ENCODE measurements at places on chromosomes 16 and 17.

DNA sequence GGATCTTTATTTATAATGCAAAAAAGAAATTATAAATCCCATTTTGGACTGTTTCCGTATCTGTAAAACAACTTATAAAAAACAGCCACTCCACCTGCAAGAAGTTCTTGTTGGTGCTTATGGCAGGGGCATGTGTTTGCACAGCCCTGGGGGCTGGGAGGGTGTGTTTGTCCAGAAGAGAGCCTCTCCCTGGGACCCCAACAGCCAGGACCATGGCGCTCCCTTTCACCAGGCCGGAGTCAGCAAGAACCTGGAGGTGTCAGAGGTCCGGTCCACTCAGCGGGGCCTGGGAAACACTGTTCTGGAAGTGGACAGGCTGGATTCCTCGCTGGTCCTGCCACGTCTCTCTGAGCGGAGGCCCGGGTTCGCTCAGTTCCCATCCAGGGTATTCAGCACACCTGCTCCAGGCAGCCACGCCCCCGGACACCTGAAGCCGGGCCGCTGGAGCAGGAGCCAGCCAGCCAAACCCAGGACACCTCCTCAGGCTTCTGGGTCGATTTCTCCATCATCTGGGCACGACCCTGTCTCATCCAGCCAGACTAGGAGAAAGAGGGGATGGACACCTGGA, 18.9 kb upstream of the GINS2 start:
- H3K4me3 ChIP-seq, result no peak overlapping the region
- H3K27me3 ChIP-seq, result no peaks in the 10 kb centered on the region
- H3K4me1 ChIP-seq, result no peaks in the 10 kb centered on the region
- peaks cover 4% of the 10 kb centered on the region for H3K36me3 ChIP-seq

GRCh38 chr16:85500220-85500619, 112.9 kb upstream of the GSE1 start:
- H3K36me3 ChIP-seq, result no peaks in the 10 kb centered on the region
- H3K27me3 ChIP-seq, result no peaks in the 10 kb centered on the region
- no peak overlapping the region for H3K27ac ChIP-seq

DNA sequence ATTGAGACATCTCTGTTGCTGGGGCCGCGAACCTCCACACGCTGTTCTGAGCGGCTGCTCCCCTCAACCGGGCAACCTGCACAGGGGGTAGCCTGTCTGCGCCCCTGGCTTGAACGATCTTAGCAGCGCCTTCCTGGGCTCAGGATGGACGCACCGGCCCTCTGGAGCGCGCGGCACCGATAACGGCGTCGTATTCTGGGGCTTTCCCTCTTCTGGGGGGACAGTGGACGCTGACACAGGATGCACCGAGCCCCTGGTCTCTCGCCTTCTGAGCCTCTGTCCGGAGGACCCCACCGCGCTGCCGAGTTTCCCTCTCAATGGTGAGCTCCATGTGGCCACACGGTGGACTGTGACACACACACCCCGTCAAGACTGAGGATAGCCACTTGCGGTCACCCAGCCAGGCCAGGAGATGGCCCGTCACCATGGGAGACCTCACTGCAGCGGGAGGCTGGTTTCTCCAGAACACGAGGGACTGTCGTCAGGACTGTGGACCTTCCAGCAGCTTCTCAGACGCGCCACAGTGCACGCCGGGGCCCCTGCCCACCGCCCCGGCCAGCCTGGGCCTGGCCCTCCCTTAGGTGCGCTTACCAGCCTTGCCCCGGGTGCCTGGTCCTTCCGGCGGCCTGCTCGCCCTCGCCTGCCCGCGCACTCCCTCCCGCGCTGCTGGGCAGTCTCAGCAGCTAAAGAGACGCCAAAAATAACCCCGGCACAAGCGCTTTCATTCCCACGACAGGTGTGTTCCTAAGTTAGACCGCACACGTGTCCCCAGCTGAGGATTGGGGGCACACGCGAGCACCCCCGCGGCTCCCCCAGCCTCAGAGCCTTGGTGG, 30.0 kb upstream of the PABPN1L start:
- DNase-seq, result no peak
- peaks cover 7% of the 10 kb centered on the region for H3K4me1 ChIP-seq
- no peak overlapping the region for H3K27ac ChIP-seq
- no peak overlapping the region for H3K4me3 ChIP-seq

- no peaks in the 10 kb centered on the region for H3K36me3 ChIP-seq
- H3K4me3 ChIP-seq, result no peak overlapping the region
- peaks cover 97% of the 10 kb centered on the region for H3K27me3 ChIP-seq
- no peak overlapping the region for H3K27ac ChIP-seq
Measured at GRCh38 chr17:48719642-48720265, 2.6 kb downstream of the PRAC1 start.

Measured in lung (tissue), 17 donors.